Stimulated activated CD4-positive, alpha-beta T cell treated with anti-CD3 and anti-CD28 coated beads, Interleukin-1b, Interleukin-23, amount 100 ng/mL, for 1 hour (primary cell): ENCODE measurements at places on chromosomes 1 and 21.

- DNase-seq = no peak
Observed at GRCh38 chr1:225879521-225880221, 2.5 kb downstream of the TMEM63A start.

DNA sequence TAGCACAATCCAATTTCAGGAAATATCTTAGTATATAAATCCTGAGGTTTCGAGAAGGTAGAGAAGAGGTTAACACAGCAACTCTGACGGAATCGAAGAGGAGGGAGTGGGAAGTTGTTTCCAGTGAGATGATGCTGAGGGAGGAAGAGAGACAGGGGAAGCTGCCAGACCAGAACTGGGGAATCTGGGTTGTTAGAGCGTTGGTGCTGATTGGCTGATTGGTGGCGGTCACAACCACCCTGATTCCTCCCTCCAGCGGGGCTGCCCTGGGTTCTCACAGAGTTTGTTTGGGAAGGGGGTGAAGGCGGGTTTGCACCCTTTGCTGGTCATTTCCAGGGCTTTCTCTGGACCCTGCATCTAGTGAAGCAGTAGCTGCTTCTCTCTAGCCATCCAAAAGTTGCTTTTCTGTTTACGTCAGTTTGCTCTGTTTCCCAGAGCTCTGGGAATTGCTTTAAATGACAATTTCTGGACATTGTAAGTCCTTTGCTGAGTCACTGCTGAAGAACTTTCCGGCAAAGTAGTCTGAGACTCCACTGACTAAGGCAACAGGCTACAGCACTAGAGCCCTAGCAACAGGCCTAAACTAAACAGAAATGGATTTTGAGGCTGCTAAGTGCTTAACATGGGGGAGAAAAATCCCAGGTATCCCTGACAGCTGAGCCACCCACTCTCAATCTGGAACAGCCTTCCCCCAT, 90.1 kb downstream of the TENT5C start:
- no peak for DNase-seq

GRCh38 chr1:60841116-60842046, 241.0 kb upstream of the NFIA start:
- DNase-seq = no peak

DNA sequence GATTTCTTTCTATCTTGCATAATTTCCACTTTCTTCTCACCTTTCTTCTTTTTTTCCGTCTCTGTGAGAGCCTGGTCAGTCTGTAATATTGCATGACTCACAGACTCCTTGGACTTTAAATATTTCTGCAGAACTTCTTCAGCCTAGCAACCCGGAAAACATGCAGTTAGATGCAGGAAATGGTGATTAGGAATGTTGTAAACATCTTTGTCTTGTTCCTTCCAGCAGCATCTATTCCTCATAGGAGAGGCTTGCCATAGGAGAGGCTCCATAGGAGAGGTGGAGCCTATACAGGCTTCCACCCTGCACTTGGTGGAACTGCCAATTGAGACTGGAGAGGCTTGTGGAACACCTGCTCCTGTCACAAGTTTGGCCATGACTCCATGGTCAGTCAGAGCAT, 10.0 kb downstream of the GBP5 start:
- no peak for DNase-seq

DNA sequence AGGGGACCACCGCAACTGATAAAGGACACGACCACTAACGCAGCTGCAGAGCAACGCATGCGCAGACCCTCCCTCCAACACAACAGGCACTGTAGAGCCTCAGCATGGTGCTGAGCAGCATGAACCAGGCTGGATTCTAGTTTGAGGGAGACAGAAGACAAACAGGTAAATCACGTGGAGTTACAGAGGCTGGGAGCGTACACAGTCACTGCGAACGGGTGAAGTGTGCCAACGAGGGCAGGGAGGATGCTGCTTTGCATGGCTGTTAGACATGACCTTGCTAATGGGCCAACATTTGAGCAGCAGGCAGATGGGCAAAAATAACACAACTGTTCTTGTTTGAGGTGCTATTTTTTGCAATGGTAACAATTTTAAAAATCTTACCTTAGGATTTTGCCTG, 55.2 kb upstream of the NADK start:
- DNase-seq = no peak

DNA sequence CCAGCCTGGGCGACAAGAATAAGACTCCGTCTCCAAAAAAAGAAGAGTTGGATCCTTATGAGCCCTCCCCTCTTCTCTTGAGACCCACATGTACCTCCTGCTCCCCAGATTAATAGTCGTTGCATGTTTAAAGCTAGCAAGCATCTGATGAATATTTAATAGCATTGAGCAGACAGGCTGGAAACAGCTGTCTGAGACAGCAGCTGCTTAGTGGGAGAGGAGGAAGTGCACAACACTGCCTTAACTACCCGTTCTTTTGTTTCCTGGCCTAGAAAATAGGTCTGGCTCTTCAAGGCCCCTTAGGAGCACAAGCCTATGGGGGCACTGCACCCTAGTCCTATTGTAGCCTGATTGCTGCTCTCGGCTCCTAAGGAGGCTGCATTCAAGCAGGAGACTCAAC, 17.3 kb upstream of the TMEM39B start:
- DNase-seq = no peak

DNA sequence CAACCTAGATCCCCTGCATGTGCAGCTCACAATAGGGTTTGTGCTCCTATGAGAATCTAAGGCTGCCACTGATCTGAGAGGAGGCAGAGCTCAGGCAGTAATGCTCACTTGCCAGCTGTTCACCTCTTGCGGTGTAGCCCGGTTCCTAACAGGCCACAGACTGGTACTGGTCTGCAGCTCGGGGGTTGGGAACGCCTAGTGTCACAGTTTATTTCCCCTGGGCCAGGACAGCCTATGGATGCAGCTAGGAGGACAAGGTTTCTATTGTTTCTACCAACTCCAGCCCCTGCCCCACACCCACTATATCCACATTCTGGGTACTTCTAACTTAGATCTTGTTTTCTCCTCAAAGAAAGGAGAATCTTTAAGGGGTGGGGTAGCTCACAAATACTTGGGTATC, 58.7 kb upstream of the PRRC2C start:
- DNase-seq = no peak

GRCh38 chr21:14313300-14313699, 69.6 kb downstream of the HSPA13 start:
- no peak for DNase-seq

GRCh38 chr1:185158800-185159199, 1.8 kb downstream of the SWT1 start:
- DNase-seq = no peak

GRCh38 chr1:162229549-162229948, 147.1 kb downstream of the SPATA46 start:
- DNase-seq = no peak

- no peak for DNase-seq
Observed at GRCh38 chr1:116988248-116988647, 13.3 kb upstream of the CD101 start.

- no peak for DNase-seq
Observed at GRCh38 chr1:13517193-13517812, 3.5 kb upstream of the LRRC38 start.

DNA sequence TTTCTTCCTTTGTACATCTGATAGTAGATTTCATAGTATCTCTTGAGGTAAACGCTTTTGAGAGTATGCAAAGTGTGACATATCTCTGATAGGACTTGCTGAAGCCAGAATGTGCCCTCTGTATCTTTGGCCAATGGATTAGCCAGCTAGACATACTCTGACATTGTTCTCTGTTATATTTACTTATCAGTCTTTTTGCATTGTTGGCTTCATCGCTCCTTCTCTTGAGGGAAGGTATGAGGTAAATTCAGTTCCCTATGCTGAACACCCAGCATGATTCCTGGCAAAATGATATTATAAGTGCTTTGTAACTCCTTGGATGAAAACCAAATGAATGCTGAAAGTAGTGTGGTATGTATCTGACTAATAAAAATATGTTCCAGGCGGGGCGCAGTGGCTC, 163.2 kb upstream of the CACYBP start:
- DNase-seq = no peak

GRCh38 chr21:41805643-41806042, 38.8 kb upstream of the RIPK4 start:
- DNase-seq = no peak

- no peak for DNase-seq
Observed at GRCh38 chr1:53662951-53663350, 76.0 kb downstream of the GLIS1 start.

DNA sequence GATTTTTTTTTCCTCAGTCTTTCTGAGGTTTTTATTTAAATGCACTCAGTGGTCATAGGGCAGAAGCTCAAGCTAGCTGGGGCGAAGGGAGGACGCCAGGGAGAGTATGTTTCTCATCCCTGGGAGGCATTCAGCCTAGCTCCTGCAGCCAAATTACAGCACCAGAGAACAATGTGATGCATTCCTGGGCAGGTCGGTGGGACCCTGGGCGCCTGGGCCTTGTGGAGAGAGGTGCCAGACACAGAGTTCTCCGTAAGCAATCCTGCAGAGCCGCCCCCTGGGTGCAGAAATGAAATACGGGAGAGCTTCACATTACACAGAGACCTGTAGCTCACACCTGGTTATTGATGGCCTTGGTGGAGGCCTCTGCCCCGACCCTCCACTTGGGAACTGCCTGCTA, 15.5 kb downstream of the WNT2B start:
- DNase-seq = no peak

DNA sequence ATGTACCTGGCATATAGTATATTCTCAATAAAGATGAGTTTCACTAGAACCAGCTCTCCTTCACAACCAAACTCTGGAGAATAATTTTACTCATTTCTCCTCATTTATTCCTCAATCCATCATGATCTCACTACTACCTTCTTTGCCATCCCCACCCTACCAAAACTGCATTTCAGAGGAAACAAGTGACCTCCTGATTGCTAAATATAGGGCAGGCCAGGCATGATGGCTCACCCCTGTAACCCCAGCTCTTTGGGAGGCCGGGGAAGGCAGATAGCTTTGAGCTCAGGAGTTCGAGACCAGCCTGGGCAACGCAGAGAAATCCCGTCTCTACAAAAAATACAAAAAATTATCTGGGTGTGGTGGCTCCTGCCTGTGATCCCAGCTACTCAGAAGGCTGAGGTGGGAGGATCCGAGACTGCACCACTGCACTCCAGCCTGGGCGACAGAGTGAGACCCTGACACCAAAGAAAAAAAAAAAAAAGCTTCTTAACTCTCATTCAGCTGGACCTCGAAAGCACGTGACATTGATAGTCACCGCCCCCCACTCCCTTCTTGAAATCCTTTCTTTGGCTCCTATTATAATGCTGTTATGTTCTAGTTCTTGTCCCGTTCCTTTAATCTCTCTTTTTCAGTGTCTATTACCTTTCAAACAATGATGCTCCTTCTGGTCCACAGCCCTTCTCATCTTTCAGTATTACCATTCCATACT, 2.1 kb downstream of the TESK2 start:
- no peak for DNase-seq

DNA sequence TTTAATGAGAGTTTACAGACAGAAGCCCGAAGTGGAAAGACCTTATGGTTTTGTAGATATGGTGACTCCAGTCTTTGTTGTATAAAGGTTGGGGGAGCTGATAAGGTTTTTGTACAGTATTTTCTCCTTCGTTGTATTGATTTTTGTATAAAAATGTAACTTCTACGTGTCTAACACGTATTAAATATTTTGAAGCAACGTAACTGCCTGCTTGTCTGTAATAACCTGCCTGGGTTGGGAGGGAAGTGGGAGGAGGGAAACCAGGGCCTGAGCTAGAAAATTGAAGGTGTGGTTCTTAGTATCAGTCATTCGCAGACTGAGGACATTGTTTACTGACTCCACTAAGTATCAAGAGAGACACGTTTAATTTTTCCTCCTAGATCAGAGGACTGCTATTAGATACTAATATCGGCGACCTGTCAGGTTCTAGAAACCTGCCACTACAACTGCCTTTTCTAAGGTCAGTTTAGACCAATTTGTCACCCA, 2.2 kb downstream of the IER5 start:
- DNase-seq = no peak

- DNase-seq = no peak
Observed at GRCh38 chr1:223256034-223256433, 107.9 kb downstream of the SUSD4 start.

DNA sequence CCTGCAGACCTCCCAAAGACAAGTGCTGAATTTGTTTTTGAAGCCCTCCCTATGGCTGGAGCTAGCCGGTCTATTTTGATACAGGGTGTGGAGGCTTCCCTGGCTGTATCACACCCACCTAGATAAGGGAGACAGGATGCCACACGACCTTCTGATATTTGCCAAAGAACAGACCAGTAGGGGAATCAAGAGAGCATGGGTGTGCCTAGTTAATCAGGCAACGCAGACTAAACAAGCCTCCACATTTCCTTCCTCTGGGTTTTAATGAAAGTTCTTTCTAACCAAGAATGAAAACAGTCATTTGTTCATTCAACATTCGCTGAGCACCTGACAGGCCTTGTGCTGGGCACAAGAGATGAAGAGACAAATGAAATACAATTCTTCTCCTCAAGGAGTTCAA, 446.8 kb downstream of the PLPP3 start:
- no peak for DNase-seq

- no peak for DNase-seq
Observed at GRCh38 chr1:47438165-47439016, 547 bp downstream of the FOXD2 start.

DNA sequence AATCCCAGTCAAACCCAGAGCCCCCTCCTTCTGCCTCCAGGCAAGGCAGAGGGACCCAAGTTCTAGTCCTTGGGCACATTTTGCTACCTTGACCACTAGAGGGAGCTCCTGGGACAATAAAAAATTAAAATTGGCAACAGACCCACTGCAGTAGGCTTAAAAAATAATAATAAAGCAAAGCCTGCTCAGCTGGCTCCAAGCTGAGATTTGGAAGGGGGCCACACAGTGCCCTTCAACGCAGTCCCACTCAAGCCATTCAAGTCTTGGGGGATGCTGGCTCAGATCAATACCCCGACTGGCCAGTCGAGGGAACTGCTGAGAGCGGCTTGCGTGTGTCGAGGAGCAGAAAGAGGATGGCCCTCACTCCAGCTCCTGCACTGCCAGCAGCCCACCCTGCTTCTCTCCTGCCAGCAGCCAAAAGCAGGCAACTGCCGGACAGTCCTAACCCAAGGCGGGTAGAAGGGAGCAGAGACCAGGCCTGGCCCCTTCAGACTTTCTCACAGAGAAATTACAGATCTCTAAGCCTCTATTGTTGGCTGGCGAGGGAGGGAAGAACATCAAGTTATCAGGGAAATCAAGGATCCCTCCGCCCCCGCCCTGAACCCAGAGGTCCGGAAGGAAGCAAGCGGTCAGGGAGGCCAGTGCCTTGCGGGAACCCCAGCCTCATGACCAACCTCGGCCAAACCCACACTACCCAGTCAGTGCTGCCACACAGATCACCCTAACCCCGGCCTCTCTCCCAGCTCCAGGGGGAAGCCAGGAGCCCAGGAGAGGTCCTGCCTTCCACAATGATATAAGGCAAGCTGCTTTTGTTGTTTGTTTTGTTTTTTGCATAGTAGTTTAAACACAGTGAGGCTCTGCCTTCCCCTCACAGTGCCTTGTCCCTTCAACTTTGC, 4.9 kb upstream of the ALDH4A1 start:
- peak; percentile 32 for DNase-seq

GRCh38 chr1:70778934-70779333, 268.7 kb downstream of the PTGER3 start:
- no peak for DNase-seq

GRCh38 chr1:43305926-43306687, 5.3 kb downstream of the TIE1 start:
- no peak for DNase-seq

- DNase-seq = no peak
Observed at GRCh38 chr1:180154003-180154324, 705 bp upstream of the QSOX1 start.
